Epithelial cell of proximal tubule (primary cell): ENCODE measurements at places on chromosomes 1 and 21. TPM values are rescaled to one million over a fixed set of nuclear protein-coding genes. Genes with fewer than 3 reads are reported as not detected.

FAM72C gene
- total RNA-seq = 2.7 and 6.2 TPM in 2 replicates

BEND5 gene
- 1.3 and 1.9 TPM in 2 replicates for total RNA-seq

NPHS2 gene
- total RNA-seq = not detected in 2 replicates

CHD5 gene
- total RNA-seq = under 0.01 TPM in 1 of 2 replicates, not detected in the other

CYB561D1 gene
- 3.6 and 4.0 TPM in 2 replicates for total RNA-seq

S100B gene
- not detected in 2 replicates for total RNA-seq

NASP gene
- total RNA-seq = 109 and 163 TPM in 2 replicates

CDK18 gene
- 4.6 and 17.3 TPM in 2 replicates for total RNA-seq

ANGPTL3 gene
- total RNA-seq = not detected in 2 replicates

CENPL gene
- 11.8 and 17.7 TPM in 2 replicates for total RNA-seq

BEST4 gene
- total RNA-seq = 0.07 and 0.12 TPM in 2 replicates

VWA5B1 gene
- not detected in 2 replicates for total RNA-seq

MATN1 gene
- not detected in 2 replicates for total RNA-seq

DAP3 gene
- 104 and 194 TPM in 2 replicates for total RNA-seq

TRIM46 gene
- total RNA-seq = 3.4 and 9.4 TPM in 2 replicates

LCE2B gene
- total RNA-seq = not detected in 2 replicates

SHC1 gene
- total RNA-seq = 131 and 155 TPM in 2 replicates

AKNAD1 gene
- not detected in 2 replicates for total RNA-seq

CELA3A gene
- total RNA-seq = not detected in 2 replicates

GJB5 gene
- 0.51 TPM in 1 of 2 replicates, not detected in the other for total RNA-seq

AADACL3 gene
- total RNA-seq = not detected in 2 replicates

RHD gene
- not detected in 2 replicates for total RNA-seq

SYT6 gene
- total RNA-seq = not detected in 2 replicates

FCRL5 gene
- total RNA-seq = not detected in 2 replicates

PPIE gene
- 43.9 and 58.7 TPM in 2 replicates for total RNA-seq

ANGPTL1 gene
- not detected in 2 replicates for total RNA-seq

AVPR1B gene
- total RNA-seq = not detected in 2 replicates

MRAP gene
- total RNA-seq = not detected in 2 replicates

DCDC2B gene
- not detected in 2 replicates for total RNA-seq

ZFP69B gene
- total RNA-seq = 2.6 and 4.1 TPM in 2 replicates

SH3GLB1 gene
- 19.7 and 26.4 TPM in 2 replicates for total RNA-seq

LAMC2 gene
- total RNA-seq = 255 and 382 TPM in 2 replicates

TAL1 gene
- total RNA-seq = 0.69 and 1.4 TPM in 2 replicates

SPOCD1 gene
- 9.4 and 18.4 TPM in 2 replicates for total RNA-seq

TNFRSF1B gene
- 0.06 and 1.5 TPM in 2 replicates for total RNA-seq

C1QTNF12 gene
- total RNA-seq = 1.7 and 5.1 TPM in 2 replicates

GJC2 gene
- 0.14 and 0.69 TPM in 2 replicates for total RNA-seq

OR6K3 gene
- total RNA-seq = not detected in 2 replicates

TMEM54 gene
- total RNA-seq = 119 and 131 TPM in 2 replicates

PRAMEF26 gene
- not detected in 2 replicates for total RNA-seq

TM2D1 gene
- 43.3 and 59.5 TPM in 2 replicates for total RNA-seq

FNDC10 gene
- 2.6 and 6.1 TPM in 2 replicates for total RNA-seq

RNU1-1 gene
- total RNA-seq = under 0.01 TPM in 2 replicates

CITED4 gene
- 43.4 and 55.5 TPM in 2 replicates for total RNA-seq

RBM34 gene
- total RNA-seq = 66.6 and 87.2 TPM in 2 replicates

ARHGEF19 gene
- 7.9 and 14.3 TPM in 2 replicates for total RNA-seq

USP33 gene
- total RNA-seq = 41.1 and 44.1 TPM in 2 replicates

OPRD1 gene
- not detected in 2 replicates for total RNA-seq

PLCH2 gene
- 0.07 and 0.12 TPM in 2 replicates for total RNA-seq
